T-helper 9 cell (primary cell): ENCODE measurements at places on chromosomes 1 and 21.

- no peak for DNase-seq
Measured at GRCh38 chr1:77434967-77435366, 153.1 kb downstream of the AK5 start.

DNA sequence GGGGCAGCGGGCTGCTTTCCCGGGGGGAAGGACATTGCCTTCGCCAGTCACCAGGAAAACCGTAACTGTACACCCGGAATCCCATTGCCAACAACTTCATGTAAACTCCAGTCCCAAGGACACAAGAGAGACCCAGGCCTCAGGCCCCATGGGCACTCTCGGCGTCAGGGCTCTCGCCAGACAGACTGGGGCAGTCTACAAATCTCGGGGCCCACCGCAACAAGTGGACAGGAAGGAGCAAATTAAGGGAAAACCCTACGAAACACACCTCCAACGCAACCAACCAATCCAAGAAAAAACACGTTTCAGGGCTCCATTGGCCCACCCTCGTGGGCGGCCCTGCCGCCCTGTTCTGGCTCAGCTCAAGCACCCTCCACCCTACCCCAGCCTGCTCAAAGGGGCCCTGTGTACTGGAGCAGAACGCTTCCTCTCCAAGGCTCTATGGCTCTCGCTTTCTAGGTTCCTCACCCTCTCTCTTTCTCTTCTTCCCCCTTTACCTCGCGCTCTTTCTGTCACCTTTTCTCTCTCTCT is 4.6 kb upstream of the ZNF678 start:
- DNase-seq = no peak

GRCh38 chr1:227768640-227769039 is 33.4 kb downstream of the SNAP47 start:
- DNase-seq = no peak

DNA sequence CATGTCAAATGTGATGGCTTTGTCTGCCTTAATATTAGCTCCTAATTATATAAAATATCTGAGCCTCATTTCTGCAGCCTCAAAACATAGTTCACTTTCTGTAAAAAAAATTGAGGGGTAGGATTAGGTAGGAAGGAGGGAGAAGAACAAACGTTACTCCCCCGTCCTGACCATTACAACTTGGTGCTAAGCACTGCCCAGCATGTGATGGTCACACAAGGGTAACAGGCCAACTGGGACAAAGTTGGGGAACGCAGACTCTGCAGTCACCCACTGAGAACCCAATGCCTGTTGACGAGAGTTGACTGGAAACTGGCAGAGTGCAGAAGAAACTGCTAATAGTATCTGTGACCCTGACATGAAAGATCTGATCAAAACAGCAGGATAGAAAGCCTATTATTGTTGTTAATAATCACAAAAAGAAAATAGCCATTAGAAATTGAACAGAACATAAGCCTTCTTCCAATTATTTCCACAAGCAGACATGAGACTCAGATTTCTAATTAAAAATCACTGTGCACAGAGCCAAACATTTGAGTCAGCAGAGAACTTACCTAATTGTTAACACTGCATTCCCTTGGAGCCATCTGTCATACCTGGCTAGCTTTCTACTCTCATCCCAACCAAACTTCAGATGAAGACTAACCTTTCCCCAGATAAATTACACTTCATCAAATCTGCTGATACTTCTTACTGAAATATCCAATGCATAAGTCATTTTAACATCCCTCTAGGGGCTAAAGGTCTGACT is 5.5 kb downstream of the SORT1 start:
- DNase-seq = no peak

GRCh38 chr1:3190256-3191041 is 121.4 kb downstream of the PRDM16 start:
- no peak for DNase-seq

DNA sequence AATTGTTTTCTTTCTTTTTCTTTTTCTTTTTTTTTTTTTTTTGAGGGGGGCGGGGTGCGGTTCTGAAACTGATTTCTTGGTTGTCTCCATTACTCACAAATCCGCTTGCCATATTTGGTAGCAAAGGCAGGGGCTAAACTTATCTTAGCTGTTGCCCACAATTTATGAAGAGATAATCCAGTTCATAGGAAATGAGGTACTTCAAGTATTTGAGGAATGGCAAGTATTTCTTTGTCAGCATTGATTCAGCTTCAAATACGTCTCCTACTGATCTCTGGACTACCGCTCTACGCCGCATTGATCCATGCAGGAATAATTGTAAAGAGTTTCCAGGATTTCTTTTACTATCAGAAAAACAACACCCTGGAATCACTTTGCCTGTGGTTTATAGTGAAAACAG is 289.2 kb upstream of the DPYD start:
- no peak for DNase-seq

DNA sequence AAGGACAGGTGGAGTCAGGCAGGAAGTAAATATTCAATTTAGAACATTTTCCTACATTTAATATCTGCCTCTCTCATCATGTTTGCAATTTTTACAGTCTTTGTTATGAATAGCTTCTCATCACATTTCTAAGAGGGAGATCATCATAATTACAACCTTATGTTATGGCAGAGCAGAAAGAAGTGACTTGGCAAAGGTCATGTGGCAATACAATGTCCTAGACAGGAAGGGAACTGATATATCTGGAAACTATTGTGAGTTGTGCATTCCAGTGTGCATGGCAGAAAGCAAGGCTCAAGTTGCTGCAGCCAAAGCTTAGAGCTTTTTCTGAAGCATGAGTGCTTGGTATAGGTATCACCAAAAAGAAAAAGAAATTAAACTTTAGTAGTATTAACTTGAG is 43.8 kb upstream of the PRRX1 start:
- DNase-seq = no peak

DNA sequence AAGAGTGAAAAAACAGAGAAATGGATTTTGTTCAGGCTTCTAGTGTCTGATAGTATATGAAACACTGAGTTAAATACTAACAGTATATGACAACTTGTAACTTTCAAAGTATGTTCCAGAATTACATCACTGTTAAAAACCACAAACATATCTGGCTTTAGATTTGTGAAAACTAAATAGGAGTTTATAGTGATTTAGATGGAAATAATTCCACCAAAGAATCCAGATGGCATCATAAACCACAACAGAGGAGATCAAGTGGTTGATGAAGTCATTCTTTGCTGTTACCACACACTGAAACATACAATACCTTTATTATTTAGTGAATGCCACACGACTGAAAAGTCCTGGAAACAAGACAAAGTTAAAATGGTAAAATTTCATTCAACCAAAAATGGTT is 37.2 kb downstream of the ALG14 start:
- no peak for DNase-seq

DNA sequence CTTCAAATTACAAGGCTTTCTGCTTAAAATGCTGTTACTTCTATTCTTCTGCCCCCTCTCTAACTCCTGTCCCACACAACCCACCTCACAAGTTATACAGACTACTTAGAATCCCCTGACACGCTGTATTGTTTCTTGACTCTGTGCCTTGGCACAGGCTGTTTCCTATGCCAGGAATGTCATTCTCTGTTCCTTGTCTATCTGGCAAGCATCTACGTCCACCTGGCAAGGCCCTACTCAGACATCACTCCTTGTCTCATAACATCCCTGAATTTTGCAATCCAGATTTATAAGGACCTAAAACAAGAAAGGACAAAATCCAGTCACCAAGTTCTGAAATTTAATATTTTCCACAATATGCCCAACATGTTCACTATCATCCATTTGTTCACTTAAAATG is 182.0 kb upstream of the CHRM3 start:
- no peak for DNase-seq

DNA sequence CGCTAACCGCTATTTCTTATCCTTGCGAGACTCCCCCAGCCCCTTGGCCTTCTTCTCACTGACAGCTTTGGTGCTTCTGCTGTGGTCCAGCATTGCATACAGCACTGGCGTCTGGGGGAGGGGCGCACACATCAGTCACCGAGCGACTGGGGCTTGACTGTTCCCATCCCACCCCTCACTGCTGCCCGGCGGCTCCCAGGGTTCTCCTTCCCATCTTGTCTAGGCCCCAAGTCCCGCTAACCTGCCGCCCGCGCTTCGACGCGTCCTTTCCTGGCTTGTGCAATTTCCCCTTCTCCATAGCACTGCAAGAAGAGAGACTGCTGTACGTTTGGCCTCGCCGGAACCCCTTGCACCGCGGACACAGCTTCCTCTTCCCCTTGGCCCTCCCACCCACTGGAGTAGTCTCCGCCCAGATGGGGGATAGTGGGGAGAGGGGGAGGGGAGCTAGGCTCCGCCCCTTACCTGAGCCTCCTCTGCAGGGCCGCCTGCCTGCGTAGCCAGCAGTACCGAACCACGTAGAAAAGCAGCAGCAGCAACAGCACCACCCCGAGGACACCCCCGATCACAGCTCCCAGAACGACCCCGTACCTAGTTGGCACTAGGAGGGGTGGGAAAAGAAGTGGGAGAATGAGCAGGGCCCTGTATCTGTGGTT is 3.8 kb downstream of the MPZ start:
- DNase-seq = peak; percentile 76

GRCh38 chr1:172472495-172472894 is 28.6 kb upstream of the PIGC start:
- no peak for DNase-seq

- DNase-seq = no peak
Measured at GRCh38 chr1:86750076-86750475, 45.7 kb downstream of the SH3GLB1 start.

- no peak for DNase-seq
Measured at GRCh38 chr1:17027403-17027802, 15.7 kb upstream of the ATP13A2 start.

- no peak for DNase-seq
Measured at GRCh38 chr21:42230178-42230577, 11.2 kb downstream of the ABCG1 start.

- no peak for DNase-seq
Measured at GRCh38 chr21:39381009-39381408, 32.1 kb upstream of the HMGN1 start.

GRCh38 chr21:43339668-43340067 is 87.3 kb downstream of the SIK1 start:
- no peak for DNase-seq

DNA sequence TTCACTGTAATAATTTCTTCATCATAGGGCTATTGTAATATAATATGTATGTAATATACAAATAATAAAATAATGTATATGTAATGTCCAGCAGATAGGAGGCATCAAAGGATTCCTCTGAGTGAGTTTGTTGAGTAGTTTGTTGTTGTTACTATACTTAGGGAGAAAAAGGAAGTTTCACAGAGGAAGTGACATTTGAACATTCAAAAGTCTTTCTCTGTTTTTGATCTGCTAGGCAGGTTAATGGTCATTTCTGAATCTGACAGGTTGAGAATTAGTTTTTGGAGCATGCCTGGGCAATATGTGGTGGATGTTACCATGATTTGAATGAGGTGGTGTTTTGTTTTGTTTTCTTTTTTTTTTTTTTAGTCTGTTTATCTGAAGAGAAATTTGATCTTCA is 102.1 kb downstream of the NRDC start:
- no peak for DNase-seq

GRCh38 chr1:230283678-230284077 is 142.5 kb downstream of the PGBD5 start:
- no peak for DNase-seq

DNA sequence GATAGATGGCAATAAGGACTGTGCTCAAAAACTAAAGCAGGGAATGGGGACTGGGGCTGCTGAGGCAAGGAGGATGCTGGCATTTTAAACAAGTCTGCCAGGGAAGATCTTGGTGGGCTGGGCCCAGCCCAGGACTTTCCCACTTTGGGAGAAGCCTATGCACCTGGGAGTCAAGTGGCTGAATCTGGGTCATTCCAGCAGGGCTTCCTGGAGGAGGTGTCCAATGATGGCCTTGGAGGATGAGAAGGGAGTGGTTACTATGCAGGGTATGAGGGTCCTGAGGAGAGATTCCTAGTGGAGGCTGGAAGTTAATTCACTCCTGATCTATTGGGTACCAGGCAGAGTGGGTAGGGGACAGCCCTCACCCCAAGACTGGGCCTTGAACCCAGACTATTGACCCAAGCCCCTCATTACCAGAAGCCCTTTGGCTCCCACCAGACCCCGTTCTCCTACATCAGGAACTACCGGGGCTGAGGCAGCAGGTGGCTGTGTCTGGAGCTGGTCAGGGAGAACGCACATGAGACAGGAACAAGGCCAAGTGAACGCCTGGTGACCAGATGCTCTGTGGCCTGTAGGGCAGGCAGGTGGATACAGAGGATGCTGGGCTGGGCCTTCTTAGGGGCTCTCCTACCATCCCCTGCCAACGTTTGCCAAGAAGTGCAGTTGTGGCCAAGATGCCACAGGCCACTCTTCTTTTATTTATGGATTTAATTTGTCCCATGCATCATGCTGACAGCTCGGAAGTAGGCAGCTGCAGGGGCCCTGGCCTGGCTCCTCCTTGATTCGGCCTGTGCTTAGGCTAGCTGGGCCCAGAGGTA is 18.3 kb upstream of the LRP8 start:
- DNase-seq = no peak

GRCh38 chr1:212153635-212154034 is 118.1 kb downstream of the DTL start:
- no peak for DNase-seq

DNA sequence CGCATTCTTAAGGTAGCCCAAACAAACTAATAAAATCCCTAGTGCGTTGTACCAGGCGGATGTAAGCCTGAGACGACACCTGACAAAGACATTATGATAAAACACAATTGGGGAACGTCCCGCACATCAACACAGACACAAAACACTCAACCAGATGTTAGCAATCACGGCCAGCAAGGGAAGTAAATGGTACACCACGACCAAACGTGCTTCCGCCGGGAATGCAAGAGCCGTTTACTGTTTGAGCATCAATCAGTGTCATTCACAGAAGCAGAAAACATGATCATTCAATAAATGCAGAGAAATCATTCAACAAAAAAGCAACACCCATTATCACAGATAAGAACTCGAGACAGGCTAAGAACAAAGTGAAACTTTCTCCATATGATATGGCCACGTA is 49.4 kb upstream of the COL18A1 start:
- no peak for DNase-seq

GRCh38 chr1:178564783-178565180 is 51.9 kb downstream of the TEX35 start:
- DNase-seq = no peak

- DNase-seq = no peak
Measured at GRCh38 chr1:231930257-231930947, 303.8 kb downstream of the DISC1 start.

- DNase-seq = no peak
Measured at GRCh38 chr1:94620345-94621031, 78.9 kb upstream of the F3 start.

GRCh38 chr1:64948905-64949833 is 17.2 kb downstream of the JAK1 start:
- no peak for DNase-seq
